ENCODE measurements at places on chromosomes 13 and 19.

GRCh38 chr19:23993440-23993839, 78.8 kb downstream of the ZNF726 start:
- no peak for DNase-seq

- DNase-seq: no peak
These were observed 2.3 kb upstream of the REX1BD start for GRCh38 chr19:18586306-18586705.

DNA sequence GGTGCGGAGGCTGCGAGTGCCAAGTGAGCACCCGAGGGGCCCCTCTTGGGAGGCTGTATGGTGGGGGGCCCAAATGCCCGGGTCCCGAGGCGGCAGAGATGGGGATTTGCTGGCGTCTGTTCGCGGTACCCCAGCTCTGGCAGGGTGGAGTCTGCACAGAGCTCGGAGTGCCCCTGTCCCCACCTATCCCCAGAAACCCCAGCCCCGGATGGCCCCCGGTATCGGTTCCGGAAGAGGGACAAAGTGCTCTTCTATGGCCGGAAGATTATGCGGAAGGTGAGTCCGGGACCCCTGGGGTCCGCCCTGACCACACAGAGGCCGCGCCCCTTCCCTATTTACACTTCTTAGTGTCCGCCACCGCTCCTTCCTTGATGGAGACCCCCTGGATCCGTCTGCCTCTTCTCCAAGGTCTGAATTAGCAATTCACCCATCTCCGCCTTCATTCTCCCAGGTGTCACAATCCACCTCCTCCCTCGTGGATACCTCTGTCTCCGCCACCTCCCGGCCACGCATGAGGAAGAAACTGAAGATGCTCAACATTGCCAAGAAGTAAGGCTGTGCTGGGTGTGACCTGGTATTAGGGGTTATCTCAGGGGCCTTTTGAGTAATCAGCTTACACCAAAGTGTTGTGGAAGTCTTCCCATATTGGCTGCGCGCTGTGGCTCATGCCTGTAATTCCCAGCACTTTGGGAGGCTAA, 630 bp downstream of the PNPLA6 start:
- no peak for DNase-seq

DNA sequence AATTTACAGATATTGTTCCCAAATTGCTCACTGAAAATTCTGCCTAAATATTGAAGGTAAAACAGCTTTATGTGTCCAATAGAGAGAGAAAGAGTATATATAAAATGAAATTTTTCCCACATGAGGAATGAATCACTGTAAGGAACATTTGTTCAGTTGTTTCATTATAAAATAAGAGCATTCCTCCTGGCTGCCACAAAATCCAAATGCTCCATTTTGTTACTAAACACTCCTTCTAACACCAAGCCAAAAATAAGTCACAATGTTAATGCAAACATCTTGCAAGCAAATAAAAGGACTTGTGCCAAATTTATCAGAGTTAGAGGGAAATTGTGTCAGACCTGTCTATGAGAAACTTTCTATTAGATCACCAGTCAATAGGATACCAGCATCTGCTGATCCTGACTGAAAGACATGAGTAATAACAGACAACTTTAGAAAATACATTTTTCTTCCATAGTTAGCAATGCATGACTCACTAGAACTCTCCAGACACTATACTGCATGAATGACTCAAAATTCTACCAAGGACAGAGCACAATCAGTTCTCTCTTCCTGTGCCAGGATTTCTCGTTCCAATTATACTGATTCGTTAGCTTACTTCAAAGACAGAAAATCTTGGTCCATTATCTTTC, 83.5 kb upstream of the FNDC3A start:
- no peak for DNase-seq

GRCh38 chr13:22505489-22505888, 675.3 kb upstream of the SGCG start:
- DNase-seq: peak; percentile 45

- no peak for DNase-seq
These were observed 4.0 kb downstream of the RDH13 start for GRCh38 chr19:55058781-55059610.

GRCh38 chr13:91162180-91162579, 185.3 kb upstream of the MIR17HG start:
- DNase-seq: no peak
